ENCODE measurements at places on chromosomes 11 and 22.

- no peak for DNase-seq
These were observed 467.9 kb upstream of the B3GAT1 start for GRCh38 chr11:134879931-134880330.

DNA sequence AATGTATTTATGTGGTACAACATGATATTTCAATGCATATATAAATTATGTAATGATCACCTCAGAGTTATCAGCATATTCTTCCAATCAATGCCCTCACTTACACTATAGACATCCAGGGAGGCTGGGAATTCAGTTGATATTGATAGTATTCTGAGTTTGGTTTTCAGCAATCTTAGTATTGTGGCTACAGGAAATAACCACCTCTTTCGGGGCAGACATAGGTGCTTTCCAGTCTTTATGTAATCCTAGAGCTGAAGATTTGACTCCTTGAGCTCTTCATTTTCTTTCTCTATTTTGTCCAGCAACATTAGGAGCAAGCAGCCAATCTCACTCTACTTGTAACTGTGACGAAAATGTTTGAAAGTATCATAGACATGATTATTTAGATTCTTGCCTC is 712.7 kb upstream of the KIRREL3 start:
- DNase-seq: no peak

GRCh38 chr11:100918551-100919500 is 210.8 kb downstream of the PGR start:
- no peak for DNase-seq

- no peak for DNase-seq
These were observed 33.6 kb upstream of the RELT start for GRCh38 chr11:73342633-73343032.

- no peak for DNase-seq
These were observed 84.1 kb downstream of the C22orf31 start for GRCh38 chr22:28977481-28977971.

GRCh38 chr11:81647374-81647773 is 1086.3 kb downstream of the FAM181B start:
- DNase-seq: no peak

DNA sequence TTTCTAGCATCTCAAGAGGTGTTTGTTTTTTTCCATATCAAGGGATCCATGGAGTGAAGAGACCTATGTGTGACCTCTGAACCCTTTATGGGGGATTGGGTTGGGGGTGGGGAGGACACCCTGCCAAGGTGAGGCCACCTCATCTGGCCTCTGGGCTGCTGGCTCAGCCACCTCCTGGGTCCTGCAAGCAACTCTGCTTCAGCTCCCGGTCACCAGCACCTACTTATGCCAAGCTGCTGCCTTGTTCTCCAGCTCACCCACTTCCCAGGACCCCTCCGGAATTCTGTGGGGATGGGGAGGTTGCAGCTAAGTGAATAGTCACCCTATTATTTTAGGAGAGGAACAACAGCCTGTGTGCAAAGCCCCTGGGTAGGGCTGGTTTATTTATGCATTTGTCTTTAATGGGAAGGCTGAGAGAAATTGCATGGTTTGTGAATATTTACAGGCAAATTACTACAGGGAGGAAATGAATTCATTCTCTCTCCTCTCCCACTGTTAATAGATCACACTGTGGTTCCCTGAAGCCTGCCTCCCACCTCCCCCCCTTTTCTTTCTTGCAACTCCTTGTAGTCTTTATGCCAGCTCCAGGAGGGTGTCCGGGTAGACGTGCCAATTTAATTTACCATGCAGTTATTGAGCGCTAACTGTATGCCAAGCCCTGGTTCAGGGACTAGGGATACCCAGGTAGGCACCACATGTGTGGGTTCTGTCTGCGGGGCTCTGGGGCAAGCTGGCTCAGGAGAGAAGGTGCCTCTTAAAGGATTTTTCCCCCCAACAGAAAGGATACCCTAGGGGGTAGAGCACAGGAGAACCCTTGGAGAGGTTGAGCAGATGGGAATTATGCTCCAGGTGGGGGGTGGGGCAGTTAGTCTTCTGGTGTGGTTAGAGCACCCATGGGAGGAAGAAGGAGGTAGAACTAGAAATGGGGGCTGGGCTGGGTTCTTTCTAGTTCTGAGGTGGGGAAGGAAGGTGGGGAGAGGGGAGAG is 50.7 kb downstream of the TSPAN18 start:
- DNase-seq: no peak

GRCh38 chr11:74024261-74025029 is 15.6 kb upstream of the UCP3 start:
- no peak for DNase-seq

- peak; percentile 61 for DNase-seq
These were observed 1.7 kb downstream of the CAPRIN1 start for GRCh38 chr11:34053161-34053686.

DNA sequence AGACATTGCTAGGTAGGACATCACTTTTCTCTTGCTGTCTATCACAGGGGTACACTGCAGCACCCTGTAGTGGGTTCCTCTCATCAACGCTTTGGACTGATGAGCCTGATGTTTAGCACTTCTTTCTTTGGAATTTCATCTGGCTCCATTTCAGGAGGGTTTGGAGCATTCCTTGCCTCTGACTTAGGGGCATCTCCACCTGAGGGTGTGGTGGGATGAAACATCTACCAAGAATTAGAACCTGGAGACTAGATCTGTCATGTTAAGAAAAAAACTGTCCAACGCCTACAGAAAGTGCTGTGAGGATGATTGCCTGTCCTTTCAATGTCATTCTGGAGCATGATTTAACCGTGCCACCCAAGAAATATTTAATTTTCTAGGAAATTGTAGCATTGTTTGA is 648.4 kb downstream of the ETS1 start:
- DNase-seq: no peak

- DNase-seq: no peak
These were observed 9.7 kb downstream of the LRP5 start for GRCh38 chr11:68322052-68322430.

- no peak for DNase-seq
These were observed 22.3 kb upstream of the SPON1 start for GRCh38 chr11:13939961-13940906.

DNA sequence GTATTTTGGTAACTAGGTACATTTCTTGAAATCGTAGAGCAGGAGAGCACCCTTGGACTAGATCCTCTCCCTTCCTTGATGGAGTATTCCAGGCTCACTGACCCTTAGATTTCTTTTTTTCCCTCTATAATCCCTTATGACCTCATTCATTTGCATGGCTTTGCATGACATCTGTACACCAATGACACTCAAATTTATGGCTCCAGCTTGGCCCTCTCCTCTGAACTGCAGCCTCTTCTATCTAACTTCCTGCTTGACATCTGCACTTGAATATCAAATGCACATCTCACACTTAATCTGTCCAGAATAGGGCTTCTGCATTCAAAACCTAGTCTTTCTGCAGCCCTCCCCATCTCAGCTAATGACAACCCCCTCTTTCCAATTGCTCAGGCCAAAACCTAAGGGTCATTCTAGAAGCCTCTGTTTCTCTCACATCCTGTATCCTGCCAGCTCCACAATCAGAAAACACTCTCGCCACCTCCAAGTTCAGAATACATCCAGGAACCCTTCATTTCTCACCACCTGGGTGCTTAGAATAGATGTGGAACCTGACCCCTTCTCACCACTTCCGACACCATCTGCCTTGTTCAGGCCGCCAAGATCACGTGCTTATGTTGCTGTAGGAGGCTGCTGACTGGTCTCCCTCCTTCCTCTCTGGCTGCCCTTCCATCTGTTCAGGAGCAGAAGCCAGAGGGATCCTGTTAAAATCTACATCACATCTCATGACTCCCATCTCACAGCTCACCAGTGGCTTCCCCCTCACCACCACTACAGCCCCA is 138.9 kb upstream of the MTNR1B start:
- no peak for DNase-seq

GRCh38 chr22:17232406-17232805 is 13.2 kb upstream of the ADA2 start:
- no peak for DNase-seq

DNA sequence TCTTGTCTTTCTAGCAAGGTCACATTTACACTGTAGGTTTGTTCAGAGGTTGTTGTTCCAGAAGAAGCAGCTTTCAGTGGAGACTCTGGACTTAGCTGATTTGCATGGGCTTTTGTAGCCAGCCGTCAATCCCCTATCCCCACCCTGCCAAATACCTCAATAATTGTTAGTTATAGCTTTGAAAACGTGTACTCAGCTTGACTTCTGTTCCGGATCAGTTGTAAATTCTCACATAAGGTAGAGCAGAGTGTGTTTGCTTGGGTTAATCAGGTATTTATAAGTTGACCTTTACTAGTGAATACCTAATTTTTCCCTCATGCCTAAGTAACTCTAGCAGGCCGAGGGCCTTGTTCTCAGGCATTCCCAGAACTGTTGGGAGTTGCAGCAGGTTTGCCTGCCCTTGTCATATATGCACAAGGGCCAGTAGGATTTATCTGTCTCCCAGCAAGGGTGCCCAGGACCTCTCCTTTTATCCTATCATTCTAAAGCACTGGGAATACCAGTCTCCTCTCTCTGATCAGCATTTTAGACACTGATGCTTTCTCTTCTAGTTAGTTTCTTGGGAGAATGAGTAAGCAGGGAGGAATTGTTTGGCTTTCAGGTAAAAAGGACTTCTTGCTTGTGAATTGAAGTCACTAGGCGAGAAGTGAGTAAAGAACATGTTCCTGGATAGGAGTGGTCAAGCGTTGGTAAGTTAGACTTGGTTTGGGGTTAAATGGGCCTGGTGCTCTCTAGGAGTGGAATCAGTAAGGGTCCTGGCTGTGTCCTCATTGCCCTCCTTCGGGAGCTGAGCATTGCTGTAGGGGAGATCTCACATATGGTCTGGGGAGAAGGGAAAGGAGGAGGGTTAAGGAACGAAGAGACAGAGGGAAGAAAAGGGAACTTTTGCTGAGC is 22.1 kb downstream of the STIM1 start:
- DNase-seq: no peak

DNA sequence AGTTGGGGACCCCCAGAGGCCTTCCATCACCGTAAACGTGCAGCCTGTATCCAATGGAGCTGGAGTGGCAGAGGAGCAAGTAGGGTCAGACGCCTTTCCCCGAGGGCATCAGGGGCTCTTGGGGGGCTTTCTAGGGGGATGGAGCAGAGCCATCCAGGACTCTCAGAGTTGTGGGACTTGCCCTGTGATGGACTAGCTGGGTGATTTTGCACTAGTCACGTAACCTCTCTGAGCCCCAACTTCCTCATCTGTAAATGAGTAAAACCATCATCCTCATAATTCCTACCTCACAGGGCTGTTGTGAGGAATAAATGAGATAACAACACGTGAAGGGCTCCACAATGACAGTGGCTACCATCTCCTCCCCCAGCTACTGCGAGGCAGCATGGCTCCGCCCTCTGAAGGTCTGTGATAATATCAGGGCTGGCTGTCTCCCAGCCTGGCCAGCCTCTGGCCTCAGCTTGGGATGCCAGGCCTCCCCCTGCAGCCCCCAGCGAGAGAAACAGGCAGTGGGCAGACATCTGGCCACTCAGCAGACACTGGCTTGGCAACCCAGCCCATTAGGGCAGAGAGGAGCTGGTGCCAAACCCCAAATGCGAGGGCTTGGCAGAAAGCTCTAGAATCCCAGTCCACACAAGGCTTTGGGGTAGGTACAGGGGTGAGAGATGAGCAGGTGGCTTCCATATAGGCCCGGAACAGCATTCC is 6.7 kb downstream of the USP2 start:
- DNase-seq: no peak

DNA sequence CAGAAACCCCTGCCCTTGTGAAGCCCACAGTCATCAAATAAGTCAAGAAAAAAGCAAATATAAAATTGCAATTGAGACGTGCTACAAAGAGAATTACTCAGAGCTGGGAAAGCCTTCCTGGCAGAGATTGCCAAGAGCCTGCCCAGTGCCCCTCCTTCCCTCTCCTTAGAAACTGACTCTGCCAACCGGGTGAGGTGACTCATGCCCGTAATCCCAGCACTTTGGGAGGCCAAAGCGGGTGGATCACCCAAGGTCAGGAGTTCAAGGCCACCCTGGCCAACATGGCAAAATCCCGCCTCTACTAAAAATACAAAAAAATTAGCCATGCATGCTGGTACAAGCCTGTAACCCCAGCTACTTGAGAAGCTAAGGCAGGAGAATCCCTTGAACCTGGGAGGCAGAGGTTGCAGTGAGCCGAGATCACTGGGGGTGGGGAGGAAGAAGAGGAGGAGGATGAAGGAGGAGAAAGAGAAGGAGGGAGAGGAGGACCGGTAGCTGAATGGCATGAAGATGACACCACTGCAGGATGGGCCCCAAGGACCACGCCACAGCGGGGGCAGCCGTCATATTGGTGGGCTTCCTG is 76.1 kb upstream of the RTL6 start:
- no peak for DNase-seq

- DNase-seq: no peak
These were observed 14.3 kb upstream of the CREB3L1 start for GRCh38 chr11:46263120-46263519.

DNA sequence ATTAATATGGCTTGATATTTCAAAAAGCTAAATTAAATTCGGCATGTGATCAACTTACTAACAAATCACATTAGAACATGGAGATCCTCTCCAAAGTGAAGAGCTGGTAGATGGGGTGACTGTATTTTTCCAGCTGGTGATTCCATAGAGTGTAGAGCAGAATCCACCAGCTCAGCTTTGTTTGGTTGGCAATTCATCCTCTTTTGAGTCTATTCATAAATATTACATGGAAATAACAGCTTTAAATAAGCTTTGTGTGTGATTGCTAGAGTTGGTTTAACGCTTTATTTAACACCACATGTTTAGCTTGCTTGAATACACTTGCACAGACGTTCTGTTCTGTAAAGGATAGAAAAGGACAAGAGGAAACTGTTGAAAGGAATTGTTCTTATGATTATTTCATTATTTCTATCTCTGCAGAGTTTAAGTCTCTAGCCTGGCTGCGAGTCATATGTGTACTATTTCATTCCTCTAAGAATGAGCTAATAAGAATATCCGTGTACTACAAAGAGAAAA is 738.3 kb upstream of the KIRREL3 start:
- DNase-seq: no peak

All from stimulated activated CD8-positive, alpha-beta memory T cell treated with anti-CD3 and anti-CD28 coated beads, Interleukin-4, amount 100 ng/mL, for 4 hours (primary cell).